Stimulated activated CD8-positive, alpha-beta memory T cell treated with anti-CD3 and anti-CD28 coated beads, Interleukin-2, amount 100 ng/mL, for 48 hours (primary cell): ENCODE measurements at places on chromosomes 2 and 18.

DNA sequence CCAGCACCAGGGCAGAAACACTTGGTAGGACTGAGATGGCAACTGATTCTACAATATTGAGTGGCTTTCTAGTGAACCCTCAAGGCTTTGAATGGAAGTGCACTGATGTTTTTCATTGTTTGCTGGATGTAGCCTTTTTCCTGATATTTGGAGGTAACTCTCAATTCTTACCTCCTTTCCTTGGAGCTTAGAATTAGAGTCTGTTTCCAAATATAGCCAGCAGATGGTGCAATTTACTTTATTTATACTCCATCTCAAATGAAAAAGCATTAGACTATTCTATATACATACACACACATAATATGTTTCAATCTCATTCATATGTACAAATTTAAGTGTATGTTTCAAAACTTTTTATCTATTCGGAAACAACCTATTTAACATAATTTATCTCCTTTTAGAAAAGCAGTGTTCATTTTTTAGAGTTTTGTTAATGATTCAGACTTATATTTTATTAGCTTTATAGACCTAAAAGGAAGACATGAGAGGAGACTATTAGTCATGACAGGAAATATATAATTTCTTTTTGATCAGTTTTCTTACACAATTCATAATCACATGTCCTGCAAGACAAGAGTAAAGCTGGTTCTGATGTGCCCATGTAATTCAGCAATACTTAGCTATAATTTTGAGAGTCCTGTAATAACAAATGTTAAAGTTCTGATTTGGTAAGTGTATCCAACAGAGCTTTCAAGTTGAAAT is 124.8 kb downstream of the NUP35 start:
- no peak for DNase-seq

GRCh38 chr2:119753041-119753929 is 6.4 kb upstream of the PTPN4 start:
- no peak for DNase-seq

GRCh38 chr2:18445433-18446320 is 114.8 kb downstream of the RDH14 start:
- no peak for DNase-seq

- no peak for DNase-seq
Measured at GRCh38 chr2:201980946-201981345, 52.7 kb upstream of the FZD7 start.

GRCh38 chr2:208319391-208319790 is 53.3 kb downstream of the PIKFYVE start:
- DNase-seq: no peak

DNA sequence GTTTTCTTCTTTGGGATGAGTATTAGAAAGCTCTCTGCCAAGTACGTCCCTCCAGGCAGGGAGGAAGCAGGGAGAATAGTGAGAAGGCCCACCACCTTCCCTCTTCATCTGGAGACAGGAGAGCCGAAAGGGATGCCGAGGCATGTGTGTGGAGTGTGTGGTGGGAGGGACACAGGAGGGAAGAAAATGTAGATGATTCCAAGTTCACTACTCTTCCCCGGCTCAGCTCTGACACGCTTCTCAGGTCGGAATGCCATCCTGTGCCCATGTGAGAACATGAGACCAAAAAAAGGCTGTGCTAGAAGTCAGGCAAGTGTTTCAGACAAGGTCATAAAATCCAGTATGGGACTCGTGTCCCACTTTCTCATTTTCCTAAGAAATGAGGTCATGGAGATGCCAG is 47.4 kb downstream of the GYPC start:
- no peak for DNase-seq

GRCh38 chr2:70477441-70477844 is 76.2 kb downstream of the TGFA start:
- DNase-seq: no peak

GRCh38 chr2:239236808-239237205 is 164.0 kb downstream of the HDAC4 start:
- DNase-seq: no peak

DNA sequence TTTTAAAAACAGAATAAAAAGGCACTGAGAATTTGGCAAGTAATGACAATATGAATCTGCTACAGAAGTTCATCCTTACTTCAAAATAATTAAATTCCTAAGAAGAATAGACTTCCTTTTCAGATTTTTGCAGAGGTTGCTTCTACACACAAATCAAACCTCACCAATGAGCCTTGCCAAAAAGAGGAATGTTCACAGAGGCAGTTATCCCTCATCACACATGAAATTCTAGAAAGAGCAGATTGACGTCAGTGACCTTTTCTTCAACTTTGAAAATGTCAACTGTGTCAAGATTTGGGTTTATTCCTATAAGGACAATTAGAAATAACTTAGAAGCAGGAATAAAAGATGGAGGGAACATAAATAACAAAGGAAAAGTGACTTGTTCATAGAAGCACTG is 64.6 kb downstream of the MBD2 start:
- DNase-seq: no peak

DNA sequence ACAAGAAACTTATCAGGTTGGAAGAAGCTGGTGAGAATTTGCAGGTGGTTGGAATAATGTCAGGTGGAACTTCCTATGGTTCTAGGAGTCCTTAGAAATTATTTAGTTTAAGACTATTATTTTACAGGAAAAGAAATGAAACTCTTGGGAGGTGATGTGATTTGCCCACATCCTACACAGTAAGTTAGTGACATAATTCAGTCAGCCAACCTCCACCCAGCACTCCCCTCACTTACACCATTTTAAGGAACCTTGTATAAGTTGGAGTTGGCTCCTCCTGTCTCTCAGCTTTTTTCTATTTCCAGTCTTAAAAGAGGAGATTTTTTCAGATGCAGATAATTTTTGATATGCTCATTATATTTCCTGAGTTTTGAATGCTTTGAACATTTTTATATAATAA is 86.4 kb downstream of the SKA1 start:
- DNase-seq: no peak

DNA sequence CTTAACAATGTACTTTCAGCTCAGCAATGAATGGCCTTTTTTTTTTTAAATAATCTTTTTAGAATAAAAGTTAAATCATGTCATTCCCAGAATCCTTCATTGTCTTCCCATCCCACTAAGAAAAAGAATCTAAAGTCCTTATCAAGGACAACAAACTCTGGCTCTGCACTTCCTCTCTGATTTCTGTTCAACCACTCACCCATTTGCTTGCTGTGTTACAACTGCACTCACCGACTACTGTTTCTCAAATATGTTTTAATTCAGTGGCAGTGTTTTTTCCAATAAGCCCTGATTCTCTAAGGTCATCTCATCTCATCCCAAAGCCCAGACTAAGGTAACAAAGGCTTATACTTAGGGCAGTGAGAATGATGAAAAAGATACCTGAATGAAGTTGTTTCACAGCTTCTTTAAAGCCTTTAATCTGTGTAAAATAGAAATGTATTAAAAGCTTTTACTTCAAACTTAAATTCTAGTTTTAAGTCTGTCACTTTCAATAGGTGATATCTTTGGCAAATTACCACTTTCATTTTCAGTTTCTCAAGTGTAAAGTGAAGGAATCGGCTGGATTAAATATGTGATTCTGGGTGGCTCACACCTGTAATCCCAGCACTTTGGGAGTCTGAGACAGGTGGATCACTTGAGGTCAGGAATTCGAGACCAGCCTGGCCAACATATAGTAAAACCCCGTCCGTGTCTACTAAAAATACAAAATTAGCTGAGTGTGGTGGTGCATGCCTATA is 87.6 kb downstream of the RBBP8 start:
- DNase-seq: no peak

DNA sequence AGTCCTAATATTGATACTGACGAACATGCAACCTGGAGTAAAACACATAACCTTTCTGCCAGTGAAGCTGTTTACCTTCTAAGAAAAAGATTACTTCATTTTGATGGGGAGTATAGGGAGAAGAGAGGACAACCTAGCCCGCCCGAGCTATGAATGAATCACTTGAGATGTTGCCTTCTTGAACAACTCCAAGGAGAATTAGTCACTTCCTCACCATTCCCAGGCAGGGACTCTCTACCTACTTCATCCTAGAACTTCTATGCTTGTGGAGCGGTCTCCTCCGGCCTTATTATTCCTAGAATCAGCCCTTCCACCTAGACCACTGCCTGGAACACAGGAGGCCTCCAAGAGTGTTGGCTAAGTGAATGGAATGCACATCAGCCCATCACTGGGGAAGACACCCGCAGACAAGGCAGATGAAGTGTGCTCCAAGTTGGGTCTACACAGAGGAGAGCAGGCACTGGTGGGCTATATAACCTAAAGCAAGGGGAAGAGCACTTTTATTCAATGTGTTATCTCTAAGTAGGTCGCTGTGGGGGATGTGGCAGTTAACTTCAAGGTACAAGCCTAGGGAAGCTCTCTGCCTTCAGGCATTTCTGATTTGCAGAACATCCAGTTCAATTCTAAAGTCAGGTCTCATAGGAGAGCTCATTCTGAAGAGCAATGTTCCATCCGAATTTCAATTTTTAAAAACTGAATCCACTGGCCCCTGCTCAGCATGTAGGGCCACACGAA is 57.4 kb downstream of the STK39 start:
- no peak for DNase-seq

DNA sequence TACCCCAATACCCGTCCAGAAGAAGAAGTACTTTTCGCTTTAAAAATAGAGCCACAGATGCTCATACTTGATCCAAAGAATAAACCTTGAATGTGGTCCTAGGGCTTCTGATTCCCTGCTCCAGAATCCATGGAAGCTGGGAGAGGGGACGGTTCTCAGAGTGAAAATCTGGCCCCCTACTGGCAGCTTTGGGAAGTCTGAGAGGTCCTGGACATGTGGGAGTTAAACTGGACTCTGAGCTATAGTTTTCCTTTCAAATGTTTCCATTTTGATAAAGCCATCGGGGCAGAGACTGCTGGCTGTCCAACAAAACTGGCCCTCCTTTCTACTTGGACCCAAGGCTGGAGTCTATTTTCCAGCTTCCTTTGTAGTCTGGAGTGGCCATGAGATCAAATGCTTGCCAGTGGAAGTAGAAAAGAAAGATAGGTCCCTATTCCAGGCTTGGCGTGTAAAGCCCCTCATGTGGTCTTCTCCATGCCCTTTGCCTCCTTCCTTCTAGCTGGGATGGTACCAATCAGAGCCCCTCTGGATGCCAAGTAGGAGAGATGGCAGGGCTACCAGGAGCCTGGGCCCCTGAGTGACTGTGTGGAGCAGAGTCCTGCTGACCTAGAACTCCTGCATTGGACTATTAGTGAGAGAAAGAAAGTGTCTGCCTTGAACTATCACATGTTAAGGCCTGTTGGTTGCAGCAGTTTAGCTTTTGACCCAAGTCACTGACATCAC is 37.7 kb upstream of the TBC1D8 start:
- no peak for DNase-seq

GRCh38 chr18:79318142-79318673 is 77.5 kb upstream of the NFATC1 start:
- no peak for DNase-seq

- DNase-seq: no peak
Measured at GRCh38 chr18:59906203-59906602, 6.4 kb downstream of the PMAIP1 start.

GRCh38 chr2:216412022-216412999 is at the start of gene SMARCAL1:
Gene SMARCAL1, plus strand, starts transcription at chr2:216412484. Its CDS starts 2,221 bp downstream, at chr2:216414705.
- DNase-seq: peak; percentile 95

GRCh38 chr2:99886418-99886817 is 256.0 kb downstream of the AFF3 start:
- no peak for DNase-seq
